Stimulated activated naive CD4-positive, alpha-beta T cell treated with Interleukin-2 at 50 U/mL for 16 hours (primary cell): ENCODE measurements at places on chromosomes 1 and 21.

DNA sequence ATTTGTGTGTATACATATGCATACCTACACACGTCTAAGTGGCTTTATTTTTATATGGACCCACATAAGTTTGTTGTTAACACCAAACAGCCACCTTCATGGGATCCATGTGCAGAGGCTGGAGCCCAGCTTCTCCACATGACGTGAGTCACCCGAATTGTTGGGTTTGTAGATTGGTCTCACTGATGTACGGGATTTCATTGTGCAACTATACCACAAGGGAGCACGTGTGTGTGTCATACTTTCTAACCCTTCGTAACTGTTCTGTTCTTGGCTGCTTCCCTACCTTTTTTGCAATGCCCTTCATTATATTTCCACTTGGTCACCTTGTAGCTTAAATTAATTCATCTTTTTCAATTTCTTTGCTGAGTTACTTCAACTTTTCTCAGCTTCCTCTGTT, 21.0 kb downstream of the SPRTN start:
- DNase-seq, result no peak

GRCh38 chr1:157279138-157279801, 141.1 kb upstream of the ETV3 start:
- no peak for DNase-seq

- no peak for DNase-seq
These were observed 43.9 kb upstream of the TACSTD2 start for GRCh38 chr1:58620926-58621325.

DNA sequence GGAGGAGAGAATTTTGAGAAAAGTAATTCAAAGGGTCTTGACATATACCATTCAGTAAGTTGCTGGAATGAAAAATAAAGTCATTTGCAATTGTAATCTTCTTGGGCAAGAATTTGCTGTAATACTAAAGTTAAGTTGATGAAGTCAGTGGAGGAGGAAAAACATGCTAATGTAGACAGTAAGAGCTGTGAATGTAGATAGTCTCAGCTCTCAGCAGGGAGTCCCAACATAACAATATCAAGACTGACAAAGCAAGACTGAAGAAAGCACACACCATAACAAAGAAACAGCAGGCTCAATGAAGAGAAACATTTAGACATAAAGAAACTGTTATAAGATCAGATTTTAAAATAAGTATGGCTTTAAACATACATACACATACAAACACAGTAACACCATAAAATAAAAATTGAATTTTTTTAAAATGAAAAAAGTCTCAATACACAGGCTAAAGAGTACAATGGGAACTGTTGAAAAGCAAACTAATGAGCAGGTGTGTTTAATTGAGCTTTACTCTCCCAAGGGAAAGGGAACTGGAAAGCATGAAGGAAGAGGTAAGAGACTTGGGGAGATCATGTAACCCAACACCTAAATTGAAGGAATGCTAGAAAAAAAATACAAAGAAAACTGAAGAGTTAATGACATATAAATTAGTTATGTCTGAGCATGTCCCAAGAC, 336.3 kb upstream of the NCAM2 start:
- no peak for DNase-seq

- no peak for DNase-seq
These were observed 41.7 kb downstream of the GABPA start for GRCh38 chr21:25776440-25776839.

DNA sequence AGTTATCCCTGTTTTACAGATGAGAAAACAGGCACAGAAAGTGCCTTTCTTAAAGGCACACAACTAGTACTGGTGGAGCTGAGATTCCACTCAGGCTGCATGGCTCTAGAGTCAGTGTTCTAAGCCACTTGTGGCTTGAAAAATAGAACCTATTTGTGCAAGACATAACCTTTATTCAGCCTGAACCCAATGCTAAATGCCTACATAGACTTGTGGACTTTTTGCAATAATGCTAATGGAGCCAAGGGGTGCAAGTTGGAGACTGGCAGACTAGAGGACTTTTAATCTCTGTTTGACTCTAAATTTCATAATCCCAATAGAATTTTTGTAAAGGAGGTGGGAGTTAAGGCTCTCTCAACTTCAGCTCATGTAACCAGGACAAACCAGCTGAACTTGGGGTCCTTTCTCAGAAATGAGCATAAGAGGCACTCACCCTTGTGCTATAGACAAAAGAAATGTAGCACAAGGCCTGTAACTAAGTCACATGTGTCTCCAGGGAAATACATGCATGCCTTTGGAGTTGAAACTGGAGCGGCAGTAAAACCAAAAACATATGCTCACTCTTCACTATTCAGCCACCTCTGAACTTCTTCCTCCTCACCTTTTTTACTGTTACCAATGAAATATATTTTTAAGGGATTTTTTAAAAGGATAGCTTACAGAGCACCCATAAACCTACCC, 43.0 kb upstream of the AK4 start:
- DNase-seq, result no peak
